ENCODE measurements at places on chromosomes 1 and 21.

- DNase-seq, result no peak
Measured at GRCh38 chr1:32729254-32730046, 26.9 kb upstream of the SYNC start.

- DNase-seq, result no peak
Measured at GRCh38 chr1:10901891-10902805, 105.7 kb upstream of the CASZ1 start.

DNA sequence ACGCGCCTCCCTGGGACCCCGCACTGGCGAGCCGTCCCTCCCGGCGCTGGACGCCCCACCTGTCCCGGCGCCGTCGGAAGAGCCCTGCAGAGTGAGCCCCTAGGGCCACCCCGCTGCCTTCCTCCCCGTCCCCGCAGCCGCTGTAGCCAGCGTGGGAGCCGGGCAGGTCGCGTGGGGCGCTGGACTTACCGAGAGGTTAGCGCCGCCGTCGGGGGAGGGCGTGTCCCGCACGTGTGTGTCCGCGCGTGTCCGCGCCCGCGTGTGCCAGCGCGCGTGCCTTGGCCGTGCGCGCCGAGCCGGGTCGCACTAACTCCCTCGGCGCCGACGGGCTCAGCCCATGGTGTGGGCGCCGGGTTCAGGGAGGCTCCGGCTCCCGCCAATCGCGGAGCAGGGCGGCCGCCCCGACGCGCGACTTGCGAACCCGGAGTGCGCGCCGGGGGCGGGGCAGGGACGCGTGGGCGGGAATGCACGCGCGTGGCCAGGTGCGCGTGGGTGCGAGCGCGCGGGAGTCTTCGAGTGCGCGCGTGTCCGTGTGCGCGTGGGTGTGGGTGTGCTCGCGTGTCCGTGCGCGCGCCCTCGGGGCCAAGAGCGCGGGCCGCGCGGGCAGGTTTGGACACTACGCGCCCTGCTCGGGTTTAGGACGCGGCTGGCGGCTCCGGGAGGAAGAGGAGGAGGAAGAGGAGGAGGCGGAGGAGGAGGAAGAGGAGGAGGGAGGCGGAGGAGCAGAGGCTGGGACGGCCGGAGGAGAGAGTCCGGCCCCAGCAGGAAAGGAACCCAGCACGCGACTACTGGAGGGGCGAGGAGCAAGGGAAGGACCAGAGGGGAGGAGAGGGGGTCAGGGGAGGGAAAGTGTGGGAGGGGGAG, 145.2 kb upstream of the ETS2 start:
- DNase-seq, result no peak

DNA sequence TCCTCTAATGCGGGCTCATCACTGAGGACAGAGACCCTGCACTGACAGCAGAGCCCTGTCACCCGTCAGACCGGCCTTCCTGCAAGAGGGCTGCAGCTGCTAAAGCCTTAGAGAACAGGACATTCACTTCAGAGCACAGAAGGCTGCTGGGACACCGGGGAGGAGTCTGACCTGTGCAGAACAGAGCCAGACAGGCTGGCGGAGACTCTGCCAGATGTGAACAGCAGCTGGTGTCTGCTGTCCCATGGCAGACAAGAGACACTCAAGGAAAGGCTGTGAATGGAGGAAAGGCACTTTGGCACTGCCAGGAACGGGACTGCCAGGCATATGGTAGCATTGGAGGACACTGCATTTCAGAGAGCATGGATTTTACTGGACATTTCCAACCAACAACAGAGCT, 21.4 kb downstream of the MRAP start:
- DNase-seq, result no peak

DNA sequence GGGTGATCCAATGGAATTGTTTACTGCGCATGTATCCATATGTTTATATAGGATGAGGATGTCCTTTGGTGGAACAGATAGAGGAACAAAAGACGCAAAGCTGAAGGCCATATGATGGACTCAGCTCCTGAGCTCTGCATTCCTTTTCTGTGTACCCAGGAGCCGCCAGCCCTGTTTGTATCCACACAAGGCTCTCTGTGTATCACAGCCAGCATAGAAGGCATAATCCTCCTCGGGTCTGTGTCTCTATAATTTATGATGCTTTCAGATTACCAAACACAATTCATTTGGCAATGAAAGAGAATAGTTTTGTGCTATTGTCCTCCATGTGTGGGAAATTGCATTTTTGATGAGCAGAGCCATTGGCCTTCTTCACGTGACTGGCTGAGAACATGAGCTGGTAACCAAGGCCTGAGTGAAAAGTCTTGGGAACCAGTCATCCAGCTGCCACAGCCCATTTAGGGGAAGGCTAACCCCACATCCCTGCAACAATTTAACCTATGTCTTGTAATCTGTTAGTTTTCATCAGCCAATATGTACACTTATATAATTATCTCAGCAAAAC, 119.2 kb downstream of the PBX1 start:
- no peak for DNase-seq

Data from activated B cell treated with CpG ODN at 0.5 μM for 24 hours (primary cell).